GOT3 (cell line): ENCODE measurements at places on chromosomes 3 and 15.

GRCh38 chr15:84715441-84716035 is 401 bp downstream of the SEC11A start:
- no peak for DNase-seq

GRCh38 chr15:69557020-69557706 is 104.5 kb downstream of the RPLP1 start:
- peak; percentile 45 for DNase-seq

- no peak for DNase-seq
These were observed 120.8 kb upstream of the HACD2 start for GRCh38 chr3:123705488-123706285.

DNA sequence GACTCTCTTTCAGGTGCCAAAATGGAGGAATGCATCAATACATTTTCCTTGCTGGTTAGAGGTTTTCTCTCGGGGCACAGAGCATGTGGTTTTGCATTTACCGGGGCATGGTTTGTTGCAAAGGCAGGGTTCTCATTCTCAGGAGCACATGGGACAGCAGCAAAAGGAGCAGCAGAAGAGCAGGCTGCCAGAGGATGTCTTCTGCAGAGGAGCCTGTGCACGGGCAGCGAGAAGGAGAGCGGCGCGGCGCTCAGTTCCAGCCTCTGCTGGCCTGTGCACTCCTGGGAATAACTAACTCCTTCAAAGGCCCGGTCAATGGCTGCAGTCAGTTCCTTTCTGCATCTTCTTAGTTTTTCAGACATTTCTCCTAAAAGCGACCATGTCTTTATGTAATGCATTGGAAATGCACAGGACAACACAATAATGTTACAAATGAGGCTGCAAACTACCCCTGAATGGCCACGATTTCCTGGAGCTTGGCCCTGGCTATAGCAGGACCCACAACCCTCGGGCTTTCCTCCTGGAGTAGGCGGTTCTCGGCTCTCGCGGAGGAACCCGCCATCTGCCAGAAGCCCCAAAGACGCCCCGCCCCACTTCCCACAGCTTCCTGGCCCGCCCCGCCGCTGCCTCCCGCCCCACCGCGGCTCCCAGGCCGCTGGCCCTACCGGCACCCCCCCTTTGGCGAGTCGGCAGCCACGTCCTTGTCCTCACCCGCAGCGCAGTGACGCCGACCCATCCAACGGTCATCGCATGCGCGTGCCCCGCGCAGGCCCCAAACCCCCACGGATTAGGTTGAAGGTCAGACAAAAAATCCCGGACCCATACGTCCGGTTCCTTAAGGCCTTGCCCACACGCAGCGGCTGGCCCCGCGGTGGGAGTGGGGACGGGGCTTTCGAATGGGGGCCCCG is at the start of gene C3orf62:
TSS of gene C3orf62 (minus strand) at position 758 of the 908 bp plus-strand sequence. CDS start at position 398, 360 bp downstream.
- DNase-seq = peak; percentile 39

DNA sequence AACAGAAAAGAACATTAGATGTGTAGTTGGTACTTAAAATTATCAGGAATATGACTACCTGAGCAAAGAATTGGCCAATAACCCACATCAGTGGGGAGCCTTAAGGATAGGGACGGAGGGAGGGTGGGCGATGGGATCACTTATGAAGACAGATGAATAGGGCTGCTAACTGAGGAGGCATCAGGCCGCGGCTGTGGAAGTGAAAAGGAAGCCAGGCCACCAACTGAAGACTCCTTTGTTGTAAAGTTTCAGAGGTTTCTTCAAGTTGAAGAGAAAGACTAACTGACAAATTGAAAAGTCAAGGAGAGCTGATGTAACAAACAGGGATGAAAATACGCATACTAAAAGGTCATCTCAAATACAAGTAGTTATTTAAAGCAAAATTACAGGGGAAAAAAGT is 135.6 kb upstream of the BHLHE40 start:
- no peak for DNase-seq

- no peak for DNase-seq
These were observed 45.7 kb downstream of the EHHADH start for GRCh38 chr3:185207931-185208746.

DNA sequence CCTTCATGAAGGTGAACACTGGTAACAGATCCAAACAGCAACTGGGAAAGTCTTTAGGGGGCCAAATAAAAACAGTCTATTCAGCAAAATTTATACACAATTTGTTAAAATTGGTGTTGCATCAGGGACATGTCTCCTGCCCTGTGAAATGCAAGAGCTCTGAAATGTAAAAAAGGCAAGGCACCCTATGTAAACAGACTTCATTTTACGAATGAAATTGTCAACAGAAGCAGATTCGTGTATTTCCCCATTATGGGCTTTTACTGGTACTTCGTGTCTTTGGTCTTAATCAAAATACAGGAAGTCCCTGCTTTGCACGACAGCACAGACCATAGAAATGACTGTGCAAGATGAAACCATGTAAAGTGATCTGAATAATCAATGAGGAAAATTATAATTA is 127.3 kb upstream of the THBS1 start:
- DNase-seq = no peak

DNA sequence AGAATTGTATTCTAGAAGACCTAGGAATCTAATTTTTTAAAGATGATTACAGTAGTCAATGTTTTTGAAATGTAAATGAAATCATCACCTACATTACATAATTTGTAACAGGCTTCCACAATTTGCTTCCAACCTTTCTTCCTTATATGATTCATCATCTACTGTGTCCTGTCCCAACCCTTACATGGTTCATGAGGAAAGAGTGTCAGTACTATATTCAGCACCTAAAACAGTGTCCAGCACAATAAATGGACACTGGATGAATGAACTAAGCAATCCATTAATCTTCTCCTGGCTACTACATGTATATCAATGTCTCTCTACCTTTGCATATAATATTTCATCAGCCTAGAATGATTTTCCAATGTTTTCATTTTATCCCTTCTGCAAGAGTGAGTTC is 12.2 kb downstream of the FGF12 start:
- DNase-seq = no peak

DNA sequence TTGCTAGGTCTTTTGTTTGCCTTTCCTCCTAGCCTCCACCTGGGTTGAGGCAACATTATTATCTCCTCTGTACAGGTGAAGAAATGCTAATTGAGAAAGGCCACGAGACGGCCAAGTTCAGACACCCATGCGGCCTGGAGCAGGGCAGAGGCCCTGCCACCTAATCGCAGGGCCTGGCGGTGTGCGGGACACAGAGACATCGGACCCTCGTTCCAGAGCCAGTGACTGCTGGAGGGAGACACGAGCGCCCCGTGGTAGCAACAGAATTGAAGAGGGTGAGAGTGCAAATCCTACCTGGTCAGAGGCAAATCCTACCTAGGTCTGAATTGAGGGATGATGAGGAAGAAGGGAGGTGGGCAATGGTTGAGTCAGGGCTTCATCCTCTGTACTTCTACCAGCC is 113.8 kb upstream of the MEF2A start:
- no peak for DNase-seq

DNA sequence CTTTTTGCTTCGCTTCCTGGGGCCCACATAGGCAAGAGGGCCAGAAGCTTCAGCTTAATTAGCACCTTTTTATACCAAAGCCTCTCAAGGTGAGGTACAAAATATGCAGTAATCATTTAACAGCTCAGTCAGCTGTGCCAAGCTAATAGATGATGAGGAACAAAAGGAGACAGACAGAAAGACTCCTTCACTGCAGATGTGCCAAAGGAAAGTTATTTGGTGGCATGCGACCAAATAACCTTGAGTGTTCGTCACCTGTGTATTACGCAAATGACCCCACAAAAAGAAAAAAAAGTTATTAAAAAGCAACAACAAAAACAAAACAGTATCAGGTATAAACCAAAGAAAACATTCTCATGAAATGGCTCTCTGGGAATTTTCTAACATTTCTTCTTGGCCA is 325.8 kb upstream of the IGF1R start:
- DNase-seq = no peak

DNA sequence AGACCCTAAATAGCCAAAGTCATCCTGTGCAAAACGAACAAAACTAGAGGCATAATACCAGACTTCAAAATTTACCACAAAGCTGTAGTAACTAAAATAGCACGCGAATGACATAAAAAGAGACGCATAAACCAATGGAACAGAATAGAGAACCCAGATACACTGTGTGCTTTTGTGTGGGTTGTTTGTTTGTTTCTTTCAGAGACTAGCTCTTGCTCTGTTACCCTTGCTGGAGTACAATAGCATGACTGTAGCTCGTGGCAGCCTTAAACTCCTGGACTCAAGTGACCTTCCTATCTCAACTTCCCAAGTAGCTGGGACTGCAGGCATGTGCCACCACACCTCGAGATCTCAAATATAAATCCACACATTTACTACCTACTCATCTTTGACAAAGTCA is 1314.6 kb upstream of the GBE1 start:
- no peak for DNase-seq

- no peak for DNase-seq
These were observed 10.7 kb downstream of the GORASP1 start for GRCh38 chr3:39096775-39097174.

DNA sequence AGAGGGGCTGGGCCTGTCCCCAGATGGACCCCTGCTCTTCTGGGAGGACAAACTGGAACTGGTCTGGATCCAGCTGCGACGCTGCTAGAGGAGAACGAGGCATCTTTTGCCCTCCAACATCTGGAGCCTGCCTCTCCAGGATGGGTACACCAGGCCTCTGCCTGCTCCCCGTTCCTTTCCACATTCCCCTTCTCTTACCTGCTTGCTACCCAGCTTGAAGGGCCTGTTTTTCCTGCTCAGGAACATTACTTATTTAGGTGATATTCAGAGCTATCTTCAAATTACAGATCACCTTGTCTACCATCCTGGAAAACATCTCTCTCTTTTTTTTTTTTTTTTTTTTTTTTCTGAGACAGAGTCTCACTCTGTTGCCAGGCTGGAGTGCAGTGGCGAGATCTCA is 64.0 kb downstream of the CHRD start:
- DNase-seq = no peak

GRCh38 chr3:158769952-158770740 is 31.7 kb upstream of the MFSD1 start:
- no peak for DNase-seq
